ENCODE measurements at places on chromosomes 2 and 18. TPM values are rescaled to one million over a fixed set of nuclear protein-coding genes. Genes with fewer than 3 reads are reported as not detected.

GRCh38 chr2:137023205-137023604 is 257.9 kb downstream of the THSD7B start:
- no peak for DNase-seq

DNA sequence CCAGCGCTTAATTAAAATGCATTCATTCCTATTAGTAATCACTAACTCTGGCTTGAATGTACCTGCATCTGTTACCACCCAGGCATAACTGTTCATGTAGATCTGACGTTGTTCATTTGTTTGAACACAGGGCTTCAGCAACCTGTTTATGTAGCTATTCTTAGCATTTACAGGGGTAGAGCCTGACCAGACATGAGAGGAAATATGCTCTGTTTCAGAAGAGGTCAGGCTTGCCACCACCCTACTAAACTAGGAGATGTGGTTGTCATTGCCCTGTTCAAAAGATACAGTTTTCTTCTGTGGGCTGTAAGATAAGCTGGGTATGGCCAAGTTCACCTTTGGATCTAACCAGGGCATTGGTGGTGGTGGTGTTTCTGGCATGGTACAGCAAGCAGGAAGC is 8.8 kb downstream of the MGAT5 start:
- DNase-seq = no peak

DNA sequence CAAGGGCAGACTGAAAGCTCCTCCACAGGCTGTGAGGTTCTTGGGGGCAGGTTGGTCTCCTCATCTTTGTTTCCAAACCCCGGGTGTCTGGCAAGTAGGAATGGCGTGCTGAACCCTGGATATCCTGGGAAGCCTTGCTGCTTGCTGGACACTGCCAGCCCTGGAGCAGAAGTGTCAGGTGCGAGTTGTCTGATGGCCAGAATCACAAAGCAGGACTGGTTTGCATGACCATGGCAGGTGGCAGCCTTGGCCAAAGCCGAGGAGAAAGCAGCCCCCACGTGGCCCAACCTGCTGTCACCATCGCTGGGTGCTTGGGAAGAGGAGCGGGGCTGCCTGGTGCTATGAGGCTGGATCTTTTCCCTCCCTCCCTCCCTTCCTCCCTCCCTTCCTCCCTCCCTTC is 309.5 kb upstream of the HS6ST1 start:
- no peak for DNase-seq

- no peak for DNase-seq
These were observed 412.8 kb downstream of the CMPK2 start for GRCh38 chr2:6452702-6453481.

DNA sequence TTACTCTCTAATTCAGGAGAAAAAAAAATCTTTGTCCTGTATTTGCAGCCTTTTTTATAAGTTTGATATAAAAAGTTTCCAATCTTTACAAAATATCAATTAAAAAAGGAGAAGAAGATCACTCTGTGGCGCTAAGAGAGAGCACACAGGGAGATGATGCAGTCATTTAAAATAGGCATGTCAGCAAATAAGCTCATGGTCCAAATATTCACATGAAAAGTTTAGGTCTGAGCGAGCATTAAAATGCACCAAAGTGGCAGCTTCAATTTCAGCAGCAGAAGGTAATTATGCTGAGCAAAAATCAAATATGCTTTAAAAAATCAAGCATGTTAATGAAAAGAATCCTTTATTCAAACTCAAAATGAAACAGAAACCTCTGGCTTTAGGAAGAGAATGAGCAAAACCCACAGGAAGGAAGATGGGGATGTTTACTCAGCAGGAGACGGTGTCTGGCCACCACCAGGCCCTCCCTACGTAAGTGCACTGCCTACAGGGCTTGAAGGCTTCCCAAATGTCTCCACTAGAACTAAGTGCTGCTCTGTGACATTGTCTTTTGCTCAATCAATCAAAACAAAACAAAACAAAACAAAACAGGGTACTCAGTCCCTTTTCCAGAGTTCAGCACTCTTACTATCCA is 120.4 kb downstream of the L3MBTL4 start:
- DNase-seq = no peak

DNA sequence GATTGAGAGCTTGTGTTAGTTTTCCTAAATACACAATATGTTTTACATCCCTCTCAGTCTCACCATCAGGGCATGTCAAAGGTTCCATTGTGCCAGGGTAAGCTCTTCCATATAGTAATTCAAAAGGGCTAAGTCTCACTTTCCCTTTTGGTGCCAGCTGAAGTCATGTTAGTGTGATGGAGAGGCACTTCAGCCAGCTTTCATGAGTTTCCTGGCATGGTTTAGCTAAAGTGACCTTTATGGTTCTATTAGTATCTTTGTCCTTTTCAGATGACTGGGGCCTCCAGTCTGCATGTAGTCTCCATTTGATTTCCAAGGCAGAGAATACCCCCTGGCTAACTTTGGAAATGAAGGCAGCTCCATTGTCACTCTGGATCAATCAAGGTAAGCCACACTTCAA is 27.2 kb downstream of the NAT8 start:
- DNase-seq = no peak

DNA sequence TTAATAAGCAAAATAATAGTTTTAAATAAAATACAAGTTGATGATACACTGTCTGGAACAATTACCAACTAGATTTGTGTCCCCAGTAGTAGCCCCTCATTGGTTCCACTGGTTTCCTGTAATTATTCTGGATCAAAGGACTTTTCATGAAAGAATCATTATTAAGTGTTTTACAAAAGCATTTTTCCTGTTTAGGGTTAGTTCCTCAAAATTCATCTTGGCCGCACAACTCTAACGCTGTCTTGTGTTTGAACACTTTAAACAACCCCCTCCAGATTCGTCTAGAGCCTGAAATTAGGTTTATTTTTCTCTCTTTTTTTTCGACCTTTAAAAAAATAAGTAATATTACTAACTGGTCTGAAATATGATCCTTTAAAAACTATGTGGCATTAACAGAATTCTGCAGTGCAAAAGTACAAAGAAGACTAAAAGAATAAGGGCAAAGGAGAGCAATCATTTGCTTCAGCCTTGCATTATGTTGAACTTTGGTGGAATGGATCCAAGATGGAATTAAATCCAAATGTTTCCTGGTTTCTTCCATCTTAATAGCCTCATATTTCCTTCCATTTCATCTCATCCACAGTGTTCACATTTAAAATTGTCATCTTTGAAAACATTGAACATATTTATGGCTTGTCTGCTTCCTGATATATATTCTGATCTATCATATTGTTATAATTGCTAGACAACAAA is 678.4 kb downstream of the IRS1 start:
- no peak for DNase-seq

DNA sequence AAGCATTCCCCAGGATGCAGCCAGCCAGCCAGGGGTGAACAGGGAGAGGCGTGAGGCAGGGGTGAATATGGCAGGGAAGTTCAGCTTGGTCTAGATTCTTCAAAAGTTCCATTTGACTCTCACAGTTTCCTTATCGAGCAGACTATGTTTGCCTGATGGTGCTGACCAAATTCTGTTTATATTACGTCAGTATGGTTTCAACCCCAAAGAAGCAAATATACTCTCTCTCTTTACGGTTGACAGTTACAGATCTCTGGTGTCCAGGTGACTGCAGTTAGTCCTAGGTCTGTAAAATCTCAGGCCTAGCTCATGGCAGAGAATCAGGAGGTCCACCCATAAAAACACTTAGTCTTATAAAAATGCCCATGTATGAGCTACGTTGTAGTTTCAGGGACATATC is 38.3 kb upstream of the DNMT3A start:
- no peak for DNase-seq

- no peak for DNase-seq
These were observed 14.6 kb upstream of the SLC9A2 start for GRCh38 chr2:102604769-102605168.

DNA sequence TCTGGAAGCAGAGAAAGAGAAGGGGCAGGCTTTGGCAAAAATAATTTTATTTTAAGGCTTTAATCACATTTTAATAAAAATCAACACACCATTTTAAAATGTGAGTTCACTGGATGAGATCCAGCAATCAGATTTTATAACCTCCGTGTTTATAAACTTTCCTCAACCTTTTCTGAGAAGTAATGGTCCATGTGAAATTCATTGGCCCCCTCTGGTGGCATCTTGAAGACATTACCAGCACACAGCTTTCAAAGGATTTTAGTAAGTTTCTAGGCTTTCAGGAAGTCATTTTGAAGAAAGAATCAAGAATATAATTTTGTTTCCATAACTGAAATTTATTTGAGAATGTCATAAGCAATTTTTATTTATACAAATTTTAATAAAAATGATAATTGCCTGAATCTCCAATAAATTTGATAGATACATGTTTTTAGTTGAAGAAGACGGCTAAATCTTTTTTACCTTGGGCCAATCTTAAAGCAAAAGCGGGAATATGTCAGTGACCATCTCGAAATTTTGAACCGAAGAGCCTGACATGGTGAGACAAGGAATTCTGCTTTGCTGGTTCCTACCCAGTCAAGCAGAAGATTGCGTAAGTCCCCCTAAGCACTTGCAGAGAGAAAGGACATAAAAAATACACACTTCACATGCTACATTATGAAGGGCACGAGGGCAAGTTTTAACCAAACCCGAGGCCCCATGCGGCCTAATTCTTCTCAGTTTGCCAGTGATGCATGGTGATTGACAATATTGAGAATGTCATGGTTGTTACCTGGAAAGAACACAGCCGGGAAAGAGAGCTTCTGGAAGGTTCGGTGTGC is 128.4 kb upstream of the CBLN2 start:
- peak; percentile 15 for DNase-seq

GRCh38 chr2:37636381-37637066 is 34.9 kb downstream of the CDC42EP3 start:
- no peak for DNase-seq

- DNase-seq = no peak
These were observed 113.2 kb upstream of the DLX2 start for GRCh38 chr2:172215936-172216335.

DNA sequence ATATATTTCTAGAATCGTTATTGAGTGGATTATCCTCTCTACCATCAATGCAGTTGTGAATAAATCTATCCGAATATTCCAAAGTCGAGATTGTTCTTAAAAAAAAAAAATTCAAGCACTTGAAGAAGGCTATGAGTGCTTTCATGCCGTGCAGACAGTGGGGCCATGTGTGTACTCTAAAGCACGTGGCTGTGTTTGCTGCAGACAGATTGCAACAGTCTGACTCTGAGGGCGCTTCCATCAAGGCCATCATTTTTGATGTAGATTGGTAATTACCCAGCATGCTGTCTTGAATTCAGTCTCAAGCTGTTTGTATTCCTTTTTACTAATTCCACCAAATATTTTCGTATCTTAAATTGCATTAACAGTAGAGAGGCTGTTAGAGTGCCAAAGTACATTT is 325.9 kb upstream of the LINC00305 start:
- DNase-seq = no peak

- DNase-seq = no peak
These were observed 138.7 kb upstream of the BOD1L2 start for GRCh38 chr18:57008001-57008686.

- DNase-seq = no peak
These were observed at the start of gene SOX11 for GRCh38 chr2:5691985-5692529. TSS of gene SOX11 (plus strand) at chr2:5692384. CDS start at chr2:5692722, 338 bp downstream.

- DNase-seq = no peak
These were observed 280.5 kb downstream of the NRXN1 start for GRCh38 chr2:50751311-50752031.

DNA sequence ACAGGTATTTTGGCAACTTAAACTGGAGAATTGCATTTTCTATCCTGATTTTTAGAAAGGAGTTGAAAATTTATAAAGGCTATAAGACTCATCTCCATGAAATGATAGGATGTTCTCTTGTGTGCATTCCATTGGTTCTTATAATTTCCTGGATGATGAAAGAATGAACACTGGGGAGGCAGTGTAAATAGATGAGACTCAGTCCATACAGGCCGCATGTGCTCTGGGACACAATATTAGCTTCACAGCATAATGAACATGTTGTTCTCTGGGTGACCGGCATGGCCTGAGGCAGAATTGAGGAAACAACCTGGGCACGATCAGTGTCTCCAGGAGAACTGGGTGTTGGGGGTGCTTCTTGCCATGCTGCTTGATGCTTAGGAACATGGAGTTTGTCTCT is 38.8 kb downstream of the AOX1 start:
- DNase-seq = no peak

DNA sequence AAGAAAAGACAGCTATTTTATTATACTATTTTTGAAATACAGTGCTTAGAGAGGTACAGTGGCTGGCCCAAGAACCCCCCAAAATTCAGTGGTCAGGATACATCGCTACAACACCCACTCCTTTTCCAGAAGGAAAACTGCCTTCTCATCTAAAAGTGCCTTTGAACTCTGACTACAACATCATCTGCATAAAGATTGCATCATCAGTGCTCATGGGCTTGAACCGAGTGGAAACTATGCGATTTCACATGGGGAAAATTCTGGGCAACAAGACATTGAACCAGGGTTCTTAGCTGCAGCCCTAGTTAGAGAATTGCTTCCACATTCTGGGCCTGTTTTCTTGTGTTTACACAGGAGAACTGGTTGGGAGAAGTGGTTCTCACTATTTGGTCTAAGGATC is 294.6 kb upstream of the SLC14A2 start:
- no peak for DNase-seq

- DNase-seq = no peak
These were observed 26.5 kb upstream of the KLF11 start for GRCh38 chr2:10016802-10017258.

- DNase-seq = no peak
These were observed 18.0 kb downstream of the GPR35 start for GRCh38 chr2:240643093-240643810.

GRCh38 chr18:58493516-58494253 is 135.2 kb downstream of the ALPK2 start:
- peak; percentile 51 for DNase-seq

DNA sequence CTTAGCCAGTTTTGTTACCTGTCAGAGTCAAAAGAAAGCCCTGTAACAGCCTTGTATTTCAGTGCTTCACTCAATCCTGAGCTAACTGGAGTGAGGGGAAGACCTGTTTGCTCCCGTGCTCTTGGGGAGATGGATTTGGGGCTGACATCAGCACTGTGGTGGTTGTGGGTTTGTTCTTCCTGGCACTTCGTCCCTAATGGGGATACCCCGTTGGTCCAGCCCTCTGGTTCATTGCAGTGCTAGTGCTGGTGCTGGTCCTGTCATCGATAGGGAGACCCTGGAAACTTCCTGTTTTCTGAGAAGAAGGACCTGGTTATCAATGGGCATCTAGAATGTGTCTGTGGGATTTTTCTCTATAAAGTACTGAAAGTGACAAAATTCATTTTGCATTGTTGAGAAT is 205.4 kb downstream of the ZNF407 start:
- no peak for DNase-seq

- no peak for DNase-seq
These were observed 303.9 kb downstream of the EIPR1 start for GRCh38 chr2:3073704-3074103.

NT5DC4 gene
- not detected for total RNA-seq

HAAO gene
- not detected for total RNA-seq

SLC40A1 gene
- 7.4 TPM for total RNA-seq

AKAIN1 gene
- not detected for total RNA-seq

TRIM43 gene
- total RNA-seq = not detected

MBD2 gene
- 70.9 TPM for total RNA-seq

CAPN14 gene
- 0.20 TPM for total RNA-seq

ORC4 gene
- 29.4 TPM for total RNA-seq

ZNF516 gene
- total RNA-seq = 29.3 TPM

MARCO gene
- not detected for total RNA-seq
